ENCODE measurements at places on chromosomes 13 and 19.
A peak's percentile ranks its signal among the peaks of the same experiment; 100 is the strongest.

DNA sequence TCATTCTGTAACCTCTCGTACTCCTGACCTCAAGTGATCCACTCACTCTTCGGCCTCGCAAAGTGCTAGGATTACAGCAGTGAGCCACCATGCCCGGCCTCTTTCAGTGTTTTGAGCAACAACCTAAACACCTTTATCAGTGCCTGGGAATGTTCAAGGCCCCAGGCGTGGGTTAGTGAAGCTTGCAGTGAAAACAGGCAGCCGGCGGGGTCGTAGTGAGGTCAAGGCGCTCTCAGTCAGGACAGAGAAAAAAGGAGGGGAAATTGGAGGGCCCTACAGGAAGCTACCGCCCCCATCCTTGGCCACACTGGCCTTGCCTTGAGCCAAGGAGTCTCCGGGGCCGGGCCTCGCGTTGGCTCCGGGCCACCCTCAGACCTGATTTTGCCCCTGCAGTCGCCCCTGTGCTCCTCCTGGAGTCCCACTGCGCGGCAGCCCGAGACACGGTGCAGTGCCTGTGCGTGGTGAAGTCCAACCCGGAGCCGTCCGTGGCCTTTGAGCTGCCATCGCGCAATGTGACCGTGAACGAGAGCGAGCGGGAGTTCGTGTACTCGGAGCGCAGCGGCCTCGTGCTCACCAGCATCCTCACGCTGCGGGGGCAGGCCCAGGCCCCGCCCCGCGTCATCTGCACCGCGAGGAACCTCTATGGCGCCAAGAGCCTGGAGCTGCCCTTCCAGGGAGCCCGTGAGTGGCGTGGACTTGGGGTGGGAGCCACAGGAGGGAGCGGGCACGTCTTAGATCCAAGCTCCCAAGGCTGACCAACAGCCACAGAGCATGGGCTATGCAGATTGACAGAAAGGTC, 17.7 kb downstream of the MAG start:
- no peak for DNase-seq

DNA sequence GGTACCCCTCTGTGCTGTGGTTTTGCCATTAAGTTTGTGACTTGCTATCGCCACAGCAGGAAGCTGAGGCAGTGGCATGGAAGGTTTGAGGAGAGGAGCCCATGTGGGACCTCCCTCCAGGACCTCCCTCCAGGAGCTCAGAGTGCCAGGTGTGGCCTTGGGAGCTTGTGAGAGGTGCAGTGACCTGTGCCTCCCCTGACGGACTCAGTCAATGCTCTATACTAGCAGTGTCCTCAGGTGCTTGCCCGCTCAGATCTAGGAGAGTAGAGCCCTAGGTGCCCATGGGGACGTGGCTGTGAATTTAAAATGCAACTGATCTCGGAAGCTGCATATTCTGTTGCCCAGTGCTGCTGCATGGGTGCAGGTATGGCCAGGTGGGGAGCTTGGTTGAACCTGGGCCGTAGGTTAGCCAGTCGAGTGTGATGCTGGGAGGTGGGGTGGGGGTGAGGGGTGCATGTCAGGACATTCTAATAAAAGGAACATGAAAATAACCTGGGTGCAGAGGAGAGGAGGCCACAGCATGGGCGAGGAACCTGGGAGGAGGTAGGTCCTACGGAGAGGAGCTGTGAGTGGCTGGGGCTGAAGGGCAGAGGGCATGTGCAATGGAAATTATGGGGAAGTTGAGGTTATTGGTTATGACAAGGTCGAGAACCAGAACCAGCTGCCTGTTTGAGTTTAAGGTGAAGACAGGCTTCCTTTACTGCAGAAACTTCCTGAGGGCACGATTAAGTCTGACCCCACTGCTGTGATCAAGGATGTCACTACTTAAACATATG, 41.6 kb downstream of the TEX29 start:
- DNase-seq, result no peak

DNA sequence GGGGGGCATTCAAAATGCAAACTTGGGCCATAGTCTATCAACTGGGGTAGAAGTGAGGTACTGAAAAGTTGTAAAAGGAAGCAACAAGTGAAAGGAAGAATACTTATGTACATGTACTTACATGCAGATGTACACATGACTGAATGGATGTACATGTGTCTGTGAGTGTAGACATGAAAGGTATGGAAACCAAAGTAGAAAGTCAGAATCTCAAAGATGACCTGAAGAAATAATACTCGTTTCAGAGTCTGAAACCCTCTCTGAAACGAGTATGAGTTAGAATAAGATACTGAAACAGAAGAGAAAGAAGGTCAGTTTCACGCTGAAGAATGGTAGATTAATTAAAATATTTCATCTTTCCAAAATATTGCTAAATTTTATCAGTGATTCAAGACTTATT, 13.9 kb downstream of the DZIP1 start:
- DNase-seq, result no peak

DNA sequence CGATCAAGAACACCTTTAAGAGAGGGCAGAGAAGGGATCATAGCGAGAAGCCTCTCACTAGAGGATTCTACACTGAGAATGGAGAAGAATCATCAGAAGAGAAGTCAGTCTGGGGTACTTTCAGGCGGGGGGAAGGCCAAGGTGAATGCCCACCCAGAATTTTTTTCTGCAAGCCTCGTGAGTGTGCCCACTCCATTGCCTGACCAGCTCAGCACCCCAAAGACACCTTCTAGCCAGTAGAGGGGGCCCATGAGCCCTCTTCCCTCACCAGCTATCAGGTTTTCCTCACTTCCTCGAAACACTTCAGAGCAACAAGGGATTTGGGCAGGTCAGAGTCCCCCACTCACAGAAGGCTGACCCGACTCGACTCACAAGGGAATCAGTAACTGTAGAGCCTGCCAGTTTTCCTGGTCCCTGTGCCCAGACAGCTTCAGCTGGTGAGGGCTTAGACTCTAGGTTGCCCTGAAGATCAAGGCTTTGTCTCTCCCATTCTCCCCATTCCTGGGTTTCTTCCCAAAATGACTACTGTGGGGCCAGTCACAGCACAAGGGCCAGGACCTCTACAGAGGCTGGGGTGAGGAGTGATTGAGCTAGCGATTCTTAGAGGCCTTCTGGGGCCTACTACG, 18.4 kb downstream of the NLRP13 start:
- DNase-seq, result no peak

DNA sequence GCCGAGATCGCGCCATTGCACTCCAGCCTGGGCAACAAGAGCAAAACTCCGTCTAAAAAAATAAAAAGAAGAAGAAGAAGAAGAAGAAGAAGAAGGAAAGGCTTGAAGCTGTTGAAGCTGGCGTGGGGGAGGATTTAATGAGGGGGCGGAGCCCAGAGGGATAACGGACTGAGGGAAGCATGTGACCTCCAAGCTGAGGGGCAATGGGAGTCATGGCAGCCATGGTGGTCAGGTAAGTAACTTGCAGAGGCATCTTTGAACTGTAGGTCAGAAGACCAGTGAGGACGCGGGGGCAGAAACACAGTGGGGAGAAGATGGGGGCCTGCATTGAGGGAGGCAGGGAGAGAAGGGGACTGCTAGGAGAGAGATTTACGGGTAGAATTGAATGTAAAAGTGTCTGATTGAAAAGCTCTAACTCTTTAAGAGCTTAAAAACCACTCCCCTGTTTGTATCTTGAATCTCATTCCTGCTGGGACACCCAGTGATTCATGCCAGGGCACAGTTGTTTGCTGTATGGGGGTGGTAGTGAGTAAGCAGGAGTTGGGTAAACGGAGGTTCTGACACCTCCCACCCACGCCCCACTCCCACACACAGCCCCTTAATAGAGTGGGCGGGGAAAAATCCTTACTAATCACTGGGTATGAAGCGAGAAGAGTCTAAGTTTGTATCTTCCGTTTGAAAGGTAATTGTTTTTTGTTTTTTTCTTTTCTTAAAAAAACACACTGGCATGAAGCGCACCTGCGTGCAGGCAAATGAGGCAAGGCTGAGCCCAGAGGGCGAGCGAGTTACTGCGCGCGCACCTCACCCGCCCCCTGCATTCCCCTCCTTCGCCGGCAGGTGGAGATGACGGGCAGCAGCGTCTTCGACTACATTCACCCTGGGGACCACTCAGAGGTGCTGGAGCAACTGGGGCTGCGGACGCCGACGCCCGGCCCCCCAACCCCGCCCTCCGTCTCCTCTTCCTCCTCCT, 13.0 kb downstream of the TMEM160 start:
- peak; percentile 96 for DNase-seq

DNA sequence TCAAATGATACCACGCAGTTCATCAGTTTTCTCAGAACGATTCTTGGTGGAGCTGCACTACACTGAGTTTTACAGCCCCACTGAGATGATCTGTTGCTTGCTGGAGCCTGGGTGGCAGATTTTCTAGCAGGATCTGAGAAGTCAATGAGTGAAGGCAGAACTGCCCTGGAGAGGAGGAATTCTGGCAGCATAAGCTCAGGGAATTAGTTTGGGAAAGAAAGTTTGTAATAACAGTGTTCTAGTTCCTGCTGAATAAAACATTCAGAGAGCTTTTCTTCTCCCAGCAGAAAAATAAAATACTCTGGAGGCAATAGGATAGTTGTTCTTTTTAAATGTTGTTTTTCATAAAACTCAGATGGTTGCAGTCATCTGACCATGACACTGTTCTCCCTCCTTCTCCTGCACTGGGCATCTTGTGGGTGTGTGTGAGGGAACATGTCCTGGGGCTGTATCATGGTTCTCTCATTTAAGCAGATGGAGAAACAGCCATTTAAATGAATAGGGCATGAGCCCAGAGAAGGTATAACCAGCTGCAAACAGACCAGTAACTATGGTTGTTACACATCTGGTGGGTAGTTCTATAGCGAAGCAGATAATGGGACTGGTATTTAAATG, 29.6 kb downstream of the OLFM4 start:
- no peak for DNase-seq

GRCh38 chr13:94267581-94268366, 211.7 kb downstream of the DCT start:
- DNase-seq, result no peak

DNA sequence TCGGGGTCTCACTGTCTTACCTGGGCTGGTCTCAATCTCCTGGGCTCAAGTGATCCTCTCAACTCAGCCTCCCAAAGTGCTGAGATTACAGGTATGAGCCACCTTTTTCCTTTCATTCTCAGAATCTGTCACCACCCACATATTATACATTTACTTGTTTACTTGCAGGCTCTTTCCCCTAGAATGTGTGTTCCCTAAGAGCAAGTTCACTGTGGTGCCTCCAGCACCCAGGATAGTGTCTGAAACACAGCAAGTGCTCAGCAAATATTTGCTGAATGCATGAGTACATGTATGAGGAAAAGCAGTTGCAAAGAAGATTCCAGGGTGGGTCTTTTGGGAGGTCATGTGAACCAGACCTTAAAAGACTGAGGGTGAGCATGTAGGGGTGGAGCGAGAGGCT, 96.8 kb downstream of the RGCC start:
- DNase-seq, result no peak

DNA sequence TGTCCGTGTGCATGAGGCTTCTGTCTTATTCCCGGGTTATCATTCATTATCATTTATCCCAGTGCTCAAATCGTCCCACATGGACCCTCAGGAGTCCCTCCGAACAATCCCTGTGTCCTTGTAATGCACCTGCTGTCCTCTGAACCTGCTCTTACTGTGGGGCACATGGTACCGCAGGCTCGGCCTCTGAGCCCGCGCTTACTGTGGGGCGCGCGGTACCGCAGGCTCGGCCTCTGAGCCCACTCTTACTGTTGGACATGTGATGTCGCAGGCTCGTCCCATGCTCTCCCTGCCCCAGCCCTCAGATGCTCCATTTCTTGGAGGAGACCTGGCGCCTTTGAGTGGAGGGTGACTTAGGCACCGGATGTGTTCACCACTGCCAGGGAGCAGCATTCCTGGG, 16.8 kb upstream of the ZNF554 start:
- no peak for DNase-seq

DNA sequence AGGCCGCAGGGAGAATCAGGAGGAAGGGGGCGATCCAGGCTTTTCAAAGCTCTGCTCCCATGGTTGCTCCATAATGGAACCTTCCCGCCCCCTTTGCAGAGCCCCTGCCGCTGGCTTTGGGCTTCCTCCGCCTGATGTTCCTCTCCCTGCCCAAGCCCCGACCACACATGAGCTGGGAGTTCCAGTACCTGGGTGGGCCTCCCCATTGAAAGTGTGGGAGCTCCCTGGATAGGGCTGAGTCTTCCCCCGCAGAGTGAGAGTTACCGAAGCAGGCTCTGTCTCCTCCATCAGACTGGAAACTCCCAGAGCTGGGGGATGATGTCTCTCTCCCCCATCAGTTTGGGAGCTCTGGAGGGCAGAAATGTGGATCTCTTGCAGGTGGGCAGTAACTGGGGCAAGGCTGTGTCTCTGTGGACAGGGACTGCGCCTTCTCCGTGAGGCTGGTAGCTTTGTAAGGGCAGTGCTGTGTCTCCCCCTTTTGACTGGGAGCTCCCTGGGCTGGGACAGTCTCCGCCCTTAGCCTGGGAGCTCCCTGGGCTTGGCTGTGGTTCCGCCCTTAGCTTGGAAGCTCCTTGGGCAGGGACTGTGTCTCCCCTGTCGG, 722 bp downstream of the DCAF15 start:
- no peak for DNase-seq

GRCh38 chr19:13001166-13001501, 5.9 kb downstream of the NFIX start:
- no peak for DNase-seq

All from CD4-positive, CD25-positive, alpha-beta regulatory T cell (primary cell).